ENCODE measurements at places on chromosomes 4 and X.
A peak's percentile ranks its signal among the peaks of the same experiment; 100 is the strongest.

DNA sequence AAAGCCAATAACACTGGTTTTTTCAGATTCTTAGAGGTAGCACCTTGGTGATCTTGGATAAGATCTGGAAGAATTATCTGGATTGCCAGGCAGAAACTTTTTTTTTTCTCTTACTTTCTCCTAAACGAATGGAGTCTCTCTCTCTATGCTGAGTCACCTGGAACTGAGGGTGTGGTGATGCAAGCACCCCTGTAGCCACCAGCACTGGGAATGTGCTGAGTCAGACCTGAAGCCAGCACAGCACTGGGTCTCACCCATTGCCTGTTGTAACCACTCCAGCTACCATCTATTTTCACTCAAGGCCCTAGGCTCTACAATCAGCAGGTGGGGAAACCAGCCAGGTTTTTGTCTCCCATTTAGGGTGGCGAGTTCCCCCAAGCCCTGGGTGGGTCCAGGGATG lies 923.8 kb downstream of the RAPGEF2 start:
- DNase-seq, result no peak

- DNase-seq, result no peak
These were observed 63.2 kb downstream of the MGST2 start for GRCh38 chr4:139728840-139729239.

DNA sequence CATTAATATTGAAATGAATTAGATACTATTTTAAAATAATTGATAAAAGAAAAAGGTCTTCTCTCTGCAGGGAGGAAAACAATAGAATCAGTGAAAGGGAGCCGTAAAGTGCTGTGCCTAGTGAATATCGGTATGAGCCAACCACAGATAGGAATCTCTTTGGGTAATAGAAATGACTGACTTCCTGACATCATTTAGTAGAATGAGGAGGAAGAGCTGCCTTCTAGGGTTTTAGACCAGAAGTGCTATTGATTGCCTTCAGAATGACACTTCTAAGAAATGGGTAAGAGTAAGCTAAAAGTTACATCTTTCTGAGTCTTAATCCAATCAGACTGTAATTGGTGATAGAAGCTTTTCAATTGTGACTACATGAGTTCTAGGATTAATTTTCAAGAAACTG lies 134.0 kb upstream of the MAP9 start:
- no peak for DNase-seq

- DNase-seq, result no peak
These were observed 109.6 kb upstream of the STIM2 start for GRCh38 chr4:26751004-26751403.

- DNase-seq, result no peak
These were observed 59.6 kb upstream of the DUSP21 start for GRCh38 chrX:44784241-44784640.

DNA sequence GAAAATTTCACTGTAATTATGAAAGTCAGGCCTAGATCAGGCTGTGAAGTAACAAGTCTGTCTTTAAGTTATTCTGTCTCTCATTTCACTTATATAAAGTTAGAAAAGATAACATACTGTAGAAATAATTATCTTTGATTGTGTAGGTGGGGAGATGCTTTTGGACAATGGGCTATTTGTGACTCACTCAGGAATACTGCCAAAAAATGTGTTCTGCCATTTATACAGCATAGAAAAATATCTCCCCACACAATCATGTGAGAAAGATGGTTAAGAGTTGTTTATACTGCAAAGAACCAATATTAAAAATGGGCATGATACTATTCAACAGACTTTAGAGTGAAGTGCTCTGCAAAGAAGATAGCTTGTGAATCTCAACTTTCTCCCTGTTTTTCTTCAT lies 95.0 kb upstream of the GABRA2 start:
- no peak for DNase-seq

GRCh38 chr4:28444886-28445496 lies 1584.3 kb downstream of the STIM2 start:
- DNase-seq, result no peak

DNA sequence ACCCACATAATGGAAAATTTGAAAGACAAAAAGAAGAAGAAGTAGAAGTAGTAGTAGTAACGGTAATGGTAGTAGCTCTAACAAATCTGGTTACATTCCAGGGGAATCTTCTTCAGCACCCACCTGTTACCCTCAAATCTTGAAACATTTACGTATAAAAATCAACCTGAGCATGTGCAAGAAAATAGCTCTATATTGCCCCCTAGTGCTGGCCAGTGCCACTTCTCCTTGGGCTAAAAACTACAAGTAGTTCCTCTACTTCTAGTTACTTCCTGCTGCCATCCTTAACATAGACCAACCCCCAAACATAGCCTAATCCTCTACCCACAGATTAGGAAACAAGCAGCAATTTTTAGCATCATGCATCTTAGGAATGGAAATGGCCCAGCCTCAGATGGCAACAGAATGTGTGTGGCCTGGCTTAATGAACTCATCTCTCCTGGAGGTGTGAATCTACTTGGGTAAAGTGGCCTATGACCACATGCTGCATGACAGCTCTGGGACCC lies 3.1 kb downstream of the PDGFC start:
- DNase-seq, result peak; percentile 72

DNA sequence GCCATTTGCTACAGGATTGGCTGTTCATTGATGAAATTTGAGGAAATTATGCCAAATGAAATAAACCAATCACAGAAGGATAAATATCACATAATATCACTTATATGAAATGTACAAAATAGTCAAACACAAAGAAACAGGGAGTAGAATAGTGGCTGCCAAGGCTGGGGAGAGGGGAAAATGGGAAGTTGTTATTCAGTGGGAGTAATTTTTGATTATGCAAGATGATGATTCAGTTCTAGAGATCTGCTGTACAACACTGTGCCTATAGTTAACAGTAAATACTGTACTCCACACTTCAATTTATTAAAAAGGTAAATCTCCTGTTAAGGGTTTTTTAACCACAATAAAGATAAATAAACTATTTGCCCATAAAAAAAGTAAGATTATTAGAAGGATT lies 101.1 kb downstream of the TMA16 start:
- DNase-seq, result no peak

GRCh38 chr4:28883211-28883610 lies 1837.0 kb upstream of the PCDH7 start:
- no peak for DNase-seq

All from H1 (cell line).